Activated CD4-positive, alpha-beta T cell treated with anti-CD3 and anti-CD28 coated beads, Interleukin-2, amount 50 U/mL, for 1 hour (primary cell): ENCODE measurements at places on chromosomes 12 and 14.

GRCh38 chr12:68367116-68367515 is 35.0 kb upstream of the MDM1 start:
- no peak for DNase-seq

- no peak for DNase-seq
Observed at GRCh38 chr14:59036134-59036533, 152.3 kb upstream of the DAAM1 start.

- DNase-seq = no peak
Observed at GRCh38 chr12:64603183-64603841, 7.0 kb upstream of the RASSF3 start.

- DNase-seq = no peak
Observed at GRCh38 chr12:45914090-45914489, 76.3 kb downstream of the SCAF11 start.

DNA sequence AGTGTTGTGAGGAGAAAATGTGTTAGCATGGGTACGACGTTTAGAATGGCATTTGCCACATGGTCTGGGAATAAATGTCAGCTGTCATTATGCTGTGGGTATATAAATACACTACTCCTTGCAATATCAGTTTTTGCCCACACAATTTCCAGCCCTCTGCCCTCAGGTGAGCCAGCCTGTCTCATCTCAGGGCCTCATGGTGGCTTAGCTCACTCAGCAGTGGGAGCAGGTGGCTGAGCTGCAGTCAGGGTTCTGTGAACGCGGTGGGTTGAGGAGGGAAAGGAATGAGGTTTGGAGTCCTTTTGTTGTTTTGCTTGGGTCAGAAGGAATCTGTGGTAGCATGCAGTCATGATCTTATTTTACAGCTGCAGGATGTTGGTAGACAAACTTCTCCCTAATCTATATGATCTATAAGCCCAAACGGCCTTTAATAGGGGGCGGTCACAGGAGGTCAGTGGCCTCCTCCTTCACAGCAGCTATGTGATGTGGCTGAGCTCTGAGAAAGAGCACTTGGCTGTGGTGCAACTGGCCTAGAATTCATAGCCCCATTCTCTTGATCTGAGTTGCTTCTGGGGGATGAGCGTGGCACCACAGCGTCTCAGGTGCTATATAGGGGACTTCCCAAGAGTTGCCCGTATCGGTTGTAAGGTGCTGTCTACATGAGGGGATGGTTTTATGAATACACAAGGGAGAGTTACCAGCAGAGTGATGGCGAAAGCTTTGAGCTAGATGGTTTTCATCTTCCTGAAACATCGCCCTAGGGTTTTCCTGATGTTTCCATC is 27.8 kb upstream of the KCNA5 start:
- DNase-seq = no peak

GRCh38 chr12:104498211-104498801 is 41.6 kb downstream of the CHST11 start:
- DNase-seq = peak; percentile 27

GRCh38 chr12:43028826-43029225 is 439.3 kb upstream of the PRICKLE1 start:
- no peak for DNase-seq

DNA sequence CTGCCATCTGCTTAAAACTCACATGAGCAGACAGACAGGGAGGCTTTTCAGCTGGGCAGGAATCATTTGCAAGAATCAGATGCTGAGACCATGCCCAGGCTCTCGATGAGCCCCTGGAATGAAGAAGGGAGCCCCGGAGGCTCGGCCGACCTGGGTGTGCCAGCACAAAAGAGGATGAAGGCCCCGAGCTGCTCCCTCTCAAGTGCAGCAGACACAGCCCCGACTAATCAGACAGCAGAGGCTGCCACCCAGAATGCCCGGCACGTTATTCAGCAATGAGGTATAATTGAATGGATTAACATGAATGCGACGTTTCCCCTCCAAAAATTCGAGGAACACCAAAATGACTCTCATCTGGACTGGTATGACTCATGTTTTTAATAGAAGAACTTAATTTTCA is 58.9 kb downstream of the BCL11B start:
- DNase-seq = no peak

- DNase-seq = no peak
Observed at GRCh38 chr14:92108345-92109254, 2.2 kb upstream of the ATXN3 start.

DNA sequence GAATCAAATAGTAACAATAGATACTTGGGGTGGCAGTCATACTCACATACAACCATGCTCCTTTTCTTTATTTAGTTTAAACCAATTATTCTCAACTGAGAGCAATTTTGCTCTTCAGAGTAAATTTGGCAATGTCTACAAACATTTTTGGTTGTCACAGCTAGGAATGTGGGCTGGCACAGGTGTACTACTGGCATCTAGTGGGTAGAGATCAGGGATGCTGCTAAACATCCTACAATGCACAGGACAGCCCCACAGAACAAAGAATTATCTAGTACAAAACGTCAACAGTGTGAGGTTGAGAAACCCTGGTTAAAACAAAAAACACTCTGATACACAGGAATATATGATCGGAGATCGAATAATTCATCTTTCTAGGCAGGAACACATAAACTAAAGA is 186.5 kb downstream of the NELL2 start:
- DNase-seq = no peak

- no peak for DNase-seq
Observed at GRCh38 chr12:1611803-1612572, 17.0 kb upstream of the WNT5B start.

- no peak for DNase-seq
Observed at GRCh38 chr12:6273541-6274230, 36.8 kb upstream of the PLEKHG6 start.

- no peak for DNase-seq
Observed at GRCh38 chr12:105956662-105957457, 181.9 kb downstream of the NUAK1 start.

GRCh38 chr14:52422650-52423356 is 108.7 kb downstream of the PTGER2 start:
- DNase-seq = no peak

GRCh38 chr14:102095231-102095870 is 8.5 kb upstream of the HSP90AA1 start:
- DNase-seq = no peak

- no peak for DNase-seq
Observed at GRCh38 chr14:24280797-24281460, 9.5 kb upstream of the RABGGTA start.

GRCh38 chr12:124893792-124894516 is 20.5 kb downstream of the UBC start:
- DNase-seq = no peak

DNA sequence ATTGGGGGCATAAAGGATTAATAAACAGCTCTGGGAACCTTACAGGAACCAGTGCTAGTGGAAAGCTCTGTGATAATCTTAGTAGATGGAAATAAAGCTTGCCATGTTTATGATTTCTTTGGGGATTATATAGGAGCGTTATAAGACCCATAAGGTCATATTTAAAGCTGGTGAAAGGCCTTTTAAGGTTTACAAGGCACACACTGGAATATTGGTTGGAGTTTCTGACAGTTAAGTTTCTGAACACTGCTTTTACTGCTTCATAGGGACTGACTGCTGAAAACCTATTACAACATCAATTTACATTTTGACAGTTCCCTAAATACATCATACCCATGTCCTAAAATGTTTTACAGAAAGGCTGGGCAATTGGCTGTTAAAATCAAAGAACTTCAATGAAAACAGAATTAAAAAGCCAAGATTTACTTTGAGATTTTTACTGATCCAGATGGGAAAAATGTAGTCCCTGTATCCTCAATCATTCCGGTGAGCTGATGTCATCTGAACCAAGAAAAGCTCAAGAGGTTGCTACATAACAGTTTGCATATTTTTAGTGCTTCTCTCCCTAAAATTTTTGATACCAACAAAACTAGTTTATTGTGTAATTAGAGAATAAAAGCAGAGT is 153.7 kb upstream of the IGF1 start:
- no peak for DNase-seq

- no peak for DNase-seq
Observed at GRCh38 chr12:57242329-57242690, 8.7 kb downstream of the STAC3 start.

GRCh38 chr12:94977766-94978468 is 25.6 kb downstream of the NDUFA12 start:
- no peak for DNase-seq

- DNase-seq = no peak
Observed at GRCh38 chr12:92465786-92466295, 236.9 kb upstream of the PLEKHG7 start.

DNA sequence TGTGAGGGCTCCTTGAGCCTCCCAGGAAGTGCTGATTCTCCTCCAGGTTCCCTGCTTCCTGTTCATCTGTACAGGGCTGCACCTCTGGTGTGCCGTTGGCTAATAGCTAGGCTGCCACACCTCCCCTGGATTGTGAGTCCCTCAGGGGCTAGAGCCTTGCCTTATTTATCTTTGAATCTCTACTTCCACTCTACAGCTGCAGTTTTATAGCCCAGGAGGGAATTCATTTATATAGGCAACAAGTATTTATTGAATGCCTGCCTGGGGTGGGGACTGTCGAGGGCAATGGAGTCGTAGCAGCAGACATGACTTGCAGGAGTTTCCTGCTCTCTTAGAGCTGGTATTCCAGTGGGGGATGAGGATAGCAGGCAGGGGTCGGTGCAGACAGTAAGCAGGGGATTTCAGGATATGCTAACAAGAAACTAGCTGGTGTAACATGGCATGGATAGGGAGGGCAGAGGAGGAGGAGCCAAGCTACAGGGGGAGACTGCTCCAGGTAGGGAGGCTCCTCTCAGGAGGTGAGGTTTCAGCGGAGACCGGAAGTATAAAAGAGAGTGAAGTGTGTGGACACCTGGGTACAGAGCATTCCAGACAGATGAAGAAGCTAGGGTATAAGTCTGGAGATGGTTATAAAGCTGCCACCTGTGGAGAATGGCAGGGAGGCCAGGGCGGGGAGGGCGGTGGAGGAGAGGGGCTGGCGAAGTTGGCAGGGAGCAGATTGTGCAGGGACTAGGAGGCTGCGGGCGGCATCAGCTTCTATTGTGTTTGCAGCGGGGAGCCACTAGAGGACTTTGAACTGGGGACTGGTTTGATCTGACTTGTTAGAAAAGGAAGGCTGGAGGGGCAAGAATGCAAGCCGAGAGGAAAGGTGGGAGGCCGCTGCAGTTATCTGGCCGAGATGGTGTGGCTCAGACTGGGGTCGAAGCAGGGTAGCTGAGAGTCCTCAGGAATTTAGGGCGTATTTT is 17.2 kb downstream of the USP30 start:
- DNase-seq = no peak

- no peak for DNase-seq
Observed at GRCh38 chr14:51323492-51323891, 83.4 kb downstream of the TMX1 start.

- DNase-seq = no peak
Observed at GRCh38 chr14:96081767-96082400, 42.7 kb downstream of the C14orf132 start.

GRCh38 chr14:25396128-25396527 is 346.2 kb upstream of the STXBP6 start:
- DNase-seq = no peak

- DNase-seq = no peak
Observed at GRCh38 chr12:132827763-132828703, 636 bp downstream of the GOLGA3 start.

DNA sequence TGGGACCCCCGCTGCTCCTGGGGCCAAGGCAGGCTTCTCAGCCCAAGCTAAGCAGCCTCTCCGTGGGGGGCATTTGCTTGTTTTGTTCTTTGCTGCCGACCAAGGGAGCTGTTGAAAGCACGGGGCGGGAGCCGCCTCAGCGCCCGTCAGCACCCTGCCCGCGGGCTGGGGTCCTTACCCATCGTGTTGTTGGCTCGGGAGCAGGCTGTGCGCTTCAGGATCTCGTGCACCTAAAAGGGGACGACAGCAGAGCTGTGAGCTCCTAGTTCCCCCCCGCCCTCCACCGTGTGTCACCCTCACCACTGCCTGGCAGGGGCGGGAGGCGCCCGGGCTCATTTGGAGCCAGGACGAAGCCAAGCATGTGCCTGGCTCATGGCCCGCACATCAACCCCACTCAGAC is 117.5 kb downstream of the ANO2 start:
- DNase-seq = no peak

DNA sequence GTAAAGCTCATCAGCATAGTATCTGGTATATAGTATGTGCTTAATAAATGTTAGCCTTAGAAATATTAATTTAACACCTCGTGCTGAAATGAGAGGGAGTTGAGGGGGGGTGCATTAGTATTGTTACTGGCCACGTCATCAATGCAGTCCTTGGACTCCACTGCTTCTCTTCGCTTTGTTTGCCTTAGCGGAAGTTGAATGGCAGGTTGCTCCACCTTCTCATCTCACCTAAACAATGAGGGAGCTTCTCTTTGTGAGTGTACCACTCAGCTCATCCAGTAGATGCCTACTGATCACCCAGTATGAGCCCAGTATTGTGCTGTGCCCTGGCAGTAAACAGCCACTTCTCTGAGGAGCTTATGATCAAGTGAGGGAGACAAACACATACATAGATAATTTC is 4.5 kb downstream of the TMEM117 start:
- no peak for DNase-seq

DNA sequence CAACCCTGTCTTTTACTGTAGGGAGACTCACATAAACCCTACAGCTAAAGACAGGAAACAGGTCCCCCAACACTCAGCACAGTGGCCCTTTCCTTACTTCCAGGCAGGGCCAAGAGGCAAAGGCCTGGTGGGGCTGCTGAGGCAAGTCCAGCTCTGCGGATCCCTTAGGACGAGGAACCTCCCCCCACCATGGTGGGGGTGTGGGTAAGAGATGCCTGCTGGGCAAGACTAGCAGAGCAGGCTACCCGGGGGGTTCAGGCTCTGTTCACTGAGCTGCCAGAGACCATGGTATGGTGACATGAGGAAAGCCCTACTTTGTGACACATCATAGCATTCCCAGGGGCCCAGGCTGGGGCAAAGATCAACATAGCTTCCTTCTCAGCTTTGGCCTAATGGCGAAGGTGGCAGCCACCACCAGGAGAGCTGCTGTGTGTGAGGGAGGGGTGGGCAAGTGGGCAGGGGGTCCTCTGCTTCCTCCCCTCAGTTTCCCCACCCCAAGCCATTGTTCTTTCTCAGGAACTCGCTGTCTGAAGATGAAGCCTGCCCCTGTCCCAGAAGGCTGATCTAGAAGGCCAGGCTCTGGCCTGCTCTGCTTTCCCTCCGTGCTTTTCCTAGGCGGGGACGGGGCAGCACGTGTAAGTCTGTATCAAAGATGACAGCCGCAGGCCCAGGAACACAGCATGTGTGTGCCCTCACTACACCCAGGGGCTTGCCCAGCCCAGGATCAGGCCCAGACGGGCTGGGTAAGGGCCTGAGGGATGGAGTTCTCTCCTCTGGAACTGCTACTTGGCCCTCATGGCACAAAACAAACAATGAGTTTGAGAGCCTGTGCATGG is 10.1 kb upstream of the TINF2 start:
- DNase-seq = no peak
